T-cell (primary cell): ENCODE measurements at places on chromosomes 11 and 22.
A peak's percentile ranks its signal among the peaks of the same experiment; 100 is the strongest.

- DNase-seq: no peak
Observed at GRCh38 chr22:46959369-46959768, 196.9 kb downstream of the TBC1D22A start.

GRCh38 chr11:78304201-78304600, 113.4 kb downstream of the GAB2 start:
- no peak for DNase-seq

- DNase-seq: no peak
Observed at GRCh38 chr11:69265911-69266510, 27.9 kb upstream of the MYEOV start.

DNA sequence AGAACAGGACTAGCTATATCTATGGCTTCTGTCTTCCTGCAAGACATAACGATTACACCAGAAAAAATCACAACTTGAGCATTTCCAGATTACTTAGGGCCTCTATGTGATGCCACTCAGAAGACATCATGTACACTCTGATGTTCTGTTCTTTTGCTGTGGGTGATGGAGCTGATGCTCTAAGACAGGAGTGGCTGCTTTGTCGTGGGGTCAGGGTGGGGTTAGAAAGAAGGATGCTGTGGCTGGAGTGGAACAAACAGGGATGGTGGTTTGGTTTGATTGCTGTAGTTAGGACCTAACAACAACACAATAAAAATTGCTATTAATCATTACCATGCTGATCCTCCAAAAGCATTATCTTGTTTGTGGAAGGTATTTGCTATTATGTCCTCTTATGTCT, 120.3 kb upstream of the ARHGAP20 start:
- no peak for DNase-seq

- DNase-seq: peak; percentile 60
Observed at GRCh38 chr11:69292221-69292648, 1.7 kb upstream of the MYEOV start.

GRCh38 chr11:96299155-96299888, 43.7 kb downstream of the MAML2 start:
- DNase-seq: no peak

GRCh38 chr11:66858186-66858938, 1.5 kb downstream of the LRFN4 start:
- DNase-seq: no peak

- no peak for DNase-seq
Observed at GRCh38 chr11:120123946-120124345, 14.0 kb downstream of the TRIM29 start.

DNA sequence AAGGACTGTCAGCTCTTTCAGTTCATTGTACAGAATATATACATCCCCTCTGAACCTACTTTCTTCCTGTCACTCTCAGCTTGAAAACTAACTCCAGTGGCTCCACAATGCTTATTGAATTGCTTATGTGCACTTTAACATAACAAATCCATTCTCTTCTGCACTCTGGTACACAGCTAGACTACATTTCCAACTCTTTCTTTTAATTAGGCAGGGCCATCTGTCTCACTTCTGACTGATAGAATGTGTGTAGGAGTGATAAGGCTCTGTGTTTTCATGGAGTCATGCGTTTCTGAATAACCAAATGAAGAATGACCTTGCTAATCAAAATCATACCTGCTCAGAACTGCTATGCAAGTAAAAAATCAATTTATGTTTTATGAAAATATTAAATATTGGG, 278.5 kb upstream of the CCDC179 start:
- no peak for DNase-seq

DNA sequence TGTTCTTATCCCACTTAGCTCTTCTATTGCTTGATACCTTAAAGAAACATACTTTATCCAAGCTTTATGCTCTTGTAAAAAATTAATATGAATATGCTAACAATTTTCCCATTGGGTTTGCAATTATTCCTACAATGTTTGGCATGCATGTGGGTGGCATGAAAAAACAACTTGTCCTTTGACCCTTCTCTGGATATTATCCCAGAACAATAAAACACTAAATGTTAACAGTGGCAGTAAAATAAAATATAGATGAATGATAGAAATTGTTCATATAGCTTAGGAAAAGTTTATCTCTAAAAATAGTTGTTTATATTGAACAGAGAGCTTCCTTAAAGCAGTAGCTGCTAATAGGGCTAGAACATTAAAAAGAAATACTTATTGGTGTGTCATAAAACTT, 860.5 kb upstream of the LRRC4C start:
- no peak for DNase-seq

- DNase-seq: no peak
Observed at GRCh38 chr11:119115484-119116234, 5.7 kb upstream of the HINFP start.

DNA sequence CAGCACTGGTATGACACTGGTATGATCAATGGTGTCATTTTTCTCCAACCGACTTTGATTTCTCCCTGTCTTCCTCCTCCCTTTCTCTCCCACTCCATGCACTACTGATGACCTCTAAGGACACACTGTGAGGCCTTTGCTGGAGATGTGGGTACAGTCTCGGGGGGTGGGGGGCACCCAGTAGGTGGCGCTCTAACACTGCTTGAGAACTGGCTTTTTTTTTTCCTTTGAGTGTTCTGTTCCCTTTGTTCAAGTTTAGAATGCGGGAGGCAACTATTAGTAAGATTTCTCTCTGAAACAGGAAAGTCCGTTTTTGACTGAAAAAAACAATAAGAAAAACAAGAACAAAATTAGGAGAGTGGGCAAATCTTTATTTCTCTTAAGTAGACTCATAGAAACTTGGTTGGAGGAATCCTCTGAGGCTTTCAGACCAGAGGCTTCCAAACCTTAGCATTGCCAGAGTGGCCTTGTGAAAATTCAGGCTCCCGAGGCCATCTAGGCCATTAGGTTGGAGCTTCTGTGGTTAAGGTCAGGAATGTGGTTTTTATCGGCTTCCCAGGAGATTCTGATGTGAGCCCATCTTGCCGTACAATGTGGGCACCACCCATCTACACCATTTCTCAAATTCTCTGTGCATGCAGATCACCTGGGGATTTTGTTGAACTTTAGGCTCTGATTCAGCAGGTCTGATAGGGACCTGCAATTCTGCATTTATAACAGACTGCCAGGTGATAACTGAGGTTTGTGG, 43.2 kb downstream of the PANX1 start:
- DNase-seq: peak; percentile 45

GRCh38 chr11:92844197-92844596, 125.3 kb upstream of the MTNR1B start:
- DNase-seq: no peak

DNA sequence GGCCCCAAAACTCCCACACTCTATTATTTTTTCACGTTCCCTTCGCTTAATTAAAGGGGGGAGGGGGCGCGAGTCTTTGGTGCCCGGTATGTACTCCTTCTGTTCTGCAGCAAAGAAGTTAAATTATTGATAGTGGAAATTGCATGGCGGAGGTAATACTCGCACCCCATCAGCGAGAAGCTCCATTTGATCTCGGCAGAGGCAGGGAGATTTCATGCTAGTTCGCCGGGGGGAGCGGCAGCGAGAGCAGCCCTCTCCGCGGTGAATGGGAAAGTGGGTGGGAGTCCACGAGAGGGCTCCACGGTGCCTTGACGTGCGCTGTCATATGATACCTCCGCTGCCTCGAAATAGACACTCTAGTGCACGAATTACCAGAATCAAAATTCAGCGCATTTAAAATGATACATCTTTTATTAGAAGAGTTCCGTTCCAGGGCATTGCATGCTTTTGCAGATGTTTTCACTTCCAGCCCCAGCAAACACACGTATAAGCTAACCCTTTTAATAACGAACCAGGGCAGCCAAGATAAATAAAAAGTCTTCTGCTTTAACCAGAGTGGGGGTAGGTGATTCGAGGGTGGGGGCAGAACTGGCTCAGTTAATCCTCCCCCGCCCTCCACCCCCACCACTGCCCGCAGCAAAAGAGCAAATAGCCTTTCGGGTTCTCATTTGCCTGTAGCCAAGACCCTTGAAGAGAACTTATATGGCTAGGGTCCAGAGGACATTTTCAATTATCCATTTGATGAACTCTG, 1.3 kb upstream of the BDNF start:
- no peak for DNase-seq

GRCh38 chr22:43144949-43145348, 1.8 kb upstream of the MCAT start:
- no peak for DNase-seq

- DNase-seq: no peak
Observed at GRCh38 chr11:65206901-65207300, 25.2 kb downstream of the CAPN1 start.

DNA sequence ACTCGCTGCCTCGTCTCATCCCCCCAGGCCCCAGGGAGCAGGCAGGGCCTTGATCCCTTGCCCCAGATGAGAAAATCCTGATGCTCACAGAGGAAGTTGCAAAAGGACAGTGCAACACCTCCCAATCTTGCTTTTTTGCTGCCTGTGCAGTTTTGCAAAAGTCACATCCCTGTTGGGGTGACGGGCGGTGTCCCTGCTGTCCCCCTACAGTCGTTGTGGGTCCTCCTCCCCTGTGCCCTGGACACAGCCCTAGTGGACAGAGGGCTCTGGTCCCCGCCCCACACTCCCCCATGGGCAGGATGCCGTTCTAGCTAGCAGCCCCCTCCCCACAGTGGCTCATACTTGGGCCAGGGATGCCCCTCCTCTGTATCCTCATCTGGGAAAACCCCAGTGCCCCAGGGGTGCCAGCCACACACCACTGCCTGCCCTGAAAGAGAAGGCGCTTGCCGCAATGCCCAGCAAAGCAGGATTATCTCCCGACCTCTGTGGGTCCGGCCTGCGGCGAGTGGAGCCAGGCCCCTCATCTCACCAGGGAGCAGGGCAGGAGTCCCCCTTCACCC, 18.4 kb upstream of the CTSD start:
- no peak for DNase-seq

- DNase-seq: no peak
Observed at GRCh38 chr11:113188371-113188834, 126.0 kb upstream of the TTC12 start.

GRCh38 chr11:27795955-27796861, 96.0 kb upstream of the BDNF start:
- no peak for DNase-seq

DNA sequence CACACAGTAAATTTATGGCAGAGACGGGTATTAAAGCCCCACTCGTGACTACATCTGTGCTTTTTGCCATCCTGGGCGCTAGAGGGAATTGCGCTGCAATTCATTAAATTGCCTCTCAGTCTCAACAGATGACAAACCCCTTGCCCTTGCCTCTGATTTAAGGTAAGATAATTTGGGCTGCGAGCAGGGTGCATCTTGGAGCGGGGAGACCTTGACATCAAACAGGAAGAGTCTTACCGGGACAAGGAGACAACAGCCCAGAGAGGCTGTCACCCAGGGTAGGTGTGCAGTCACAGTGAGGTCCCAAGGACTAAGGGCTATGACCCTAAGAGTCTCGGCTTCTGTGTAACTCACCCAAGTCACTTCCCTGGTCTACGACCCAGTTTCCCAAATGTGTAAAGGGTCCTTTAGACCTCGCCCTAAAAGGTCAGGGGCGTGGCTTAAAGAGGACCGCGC, 449 bp upstream of the TOM1 start:
- peak; percentile 18 for DNase-seq

DNA sequence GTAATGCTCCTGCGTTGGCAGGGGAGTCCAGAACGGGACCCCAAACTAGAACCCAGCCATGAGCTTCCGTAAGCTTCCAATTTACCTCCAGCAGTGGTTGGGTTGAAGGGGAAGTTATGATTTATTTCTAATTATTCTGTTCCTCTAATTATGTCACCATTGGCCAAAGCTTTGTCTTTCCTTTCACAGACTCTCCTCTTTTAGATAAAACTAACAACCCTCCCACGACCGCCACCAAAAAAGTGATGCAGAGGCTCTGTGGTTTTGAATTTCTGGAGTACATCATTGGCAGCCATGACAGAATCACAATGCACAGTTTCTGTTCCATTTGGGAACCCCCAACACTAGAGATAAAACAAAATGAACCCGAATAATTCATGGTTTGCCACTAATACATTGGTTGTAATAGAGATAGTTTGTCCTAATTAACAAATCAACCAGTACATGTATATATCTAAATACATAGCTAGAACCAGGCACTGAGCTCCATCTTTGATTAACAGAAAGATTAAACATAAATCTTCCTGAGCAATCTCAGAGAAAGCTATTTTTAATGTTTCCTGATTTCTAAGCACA, 64.3 kb downstream of the ETS1 start:
- peak; percentile 67 for DNase-seq

GRCh38 chr22:45458532-45458931, 44.2 kb upstream of the FBLN1 start:
- no peak for DNase-seq

GRCh38 chr11:8671651-8672062, 10.8 kb downstream of the TRIM66 start:
- DNase-seq: no peak

DNA sequence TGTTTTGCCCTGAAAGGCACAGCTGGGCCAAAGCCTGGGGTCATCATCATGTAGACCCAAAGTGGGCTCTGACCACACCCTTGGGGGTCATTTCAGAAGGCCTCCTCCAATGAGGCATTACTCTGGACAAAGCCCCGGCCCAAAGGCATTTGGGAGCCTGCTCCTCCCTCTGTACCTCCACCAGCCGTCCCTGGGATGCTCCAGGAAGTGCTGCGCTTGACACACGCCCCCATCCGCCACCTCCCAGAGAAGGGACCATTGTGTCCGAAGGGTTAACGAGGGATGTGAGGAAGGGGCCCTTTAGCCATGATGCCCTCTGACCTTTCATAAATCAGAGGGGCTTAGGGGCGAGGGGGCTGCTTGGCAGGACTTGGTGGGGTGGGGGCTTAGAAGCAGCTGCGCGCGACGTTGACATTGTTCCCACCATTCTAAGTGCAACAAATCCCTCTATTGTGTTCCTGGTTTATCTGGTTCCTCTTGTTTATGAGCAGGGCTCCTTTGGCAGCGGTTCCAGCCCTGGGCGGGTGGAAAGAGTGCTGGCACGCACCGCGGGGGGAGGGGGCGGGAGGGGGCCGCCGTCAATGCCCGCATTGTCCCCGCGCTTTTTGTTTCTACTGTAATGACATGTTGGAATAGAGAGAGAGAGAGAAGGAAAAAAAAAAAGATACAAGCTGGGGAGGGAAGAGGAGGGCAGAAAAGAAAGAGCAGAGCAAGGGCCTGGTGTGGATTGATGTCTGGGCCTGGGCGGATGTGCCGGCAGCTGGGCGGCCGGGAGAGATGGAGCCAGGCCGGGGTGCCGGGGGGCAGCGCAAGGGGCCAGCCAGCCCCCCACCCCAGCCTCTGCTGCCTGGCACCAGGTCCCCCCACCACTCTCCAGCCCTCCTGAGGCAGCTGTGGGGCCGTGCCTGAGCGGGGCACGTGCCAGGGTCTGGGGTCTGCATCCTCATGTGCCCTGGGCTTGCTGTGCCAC, 32.1 kb upstream of the SOX10 start:
- no peak for DNase-seq
